ENCODE measurements at places on chromosomes 3 and 15. TPM values are rescaled to one million over a fixed set of nuclear protein-coding genes. Genes with fewer than 3 reads are reported as not detected.

RAP2B gene
- 14.7 TPM for total RNA-seq

CSTA gene
- not detected for total RNA-seq

BLM gene
- 23.9 TPM for total RNA-seq

ARPIN gene
- 6.3 TPM for total RNA-seq

SCN11A gene
- not detected for total RNA-seq

AMT gene
- total RNA-seq, result 1.1 TPM

TP63 gene
- 0.51 TPM for total RNA-seq

VPS33B gene
- 16.3 TPM for total RNA-seq

ABHD5 gene
- 10.5 TPM for total RNA-seq

LYZL4 gene
- total RNA-seq, result not detected

SST gene
- not detected for total RNA-seq

RASL12 gene
- 0.67 TPM for total RNA-seq

MORC1 gene
- total RNA-seq, result not detected

KBTBD8 gene
- 0.98 TPM for total RNA-seq

SLC38A3 gene
- 6.0 TPM for total RNA-seq

MUC4 gene
- 0.03 TPM for total RNA-seq

TRIM71 gene
- 0.18 TPM for total RNA-seq

CNTN4 gene
- total RNA-seq, result not detected

TPM1 gene
- total RNA-seq, result 298 TPM

ECE2 gene
- not detected for total RNA-seq

HEG1 gene
- total RNA-seq, result 141 TPM

REC114 gene
- total RNA-seq, result not detected

ALS2CL gene
- 2.7 TPM for total RNA-seq

NEDD4 gene
- 18.8 TPM for total RNA-seq

HYKK gene
- 19.8 TPM for total RNA-seq

RHOV gene
- total RNA-seq, result 4.2 TPM

TGM4 gene
- 0.46 TPM for total RNA-seq

CEMIP gene
- 0.46 TPM for total RNA-seq

NR1I2 gene
- total RNA-seq, result not detected

LEKR1 gene
- not detected for total RNA-seq

DUOX1 gene
- 0.31 TPM for total RNA-seq

TWF2 gene
- total RNA-seq, result 51.9 TPM

ADGRG7 gene
- total RNA-seq, result not detected

OR5K2 gene
- total RNA-seq, result not detected

CALML4 gene
- total RNA-seq, result 5.4 TPM

UBAP1L gene
- 1.7 TPM for total RNA-seq
